ENCODE measurements at places on chromosomes 6 and 20. TPM values are rescaled to one million over a fixed set of nuclear protein-coding genes. Genes with fewer than 3 reads are reported as not detected.

Gene LY6G6F
- not detected for total RNA-seq

Gene FAM229B
- total RNA-seq: 11.0 TPM

Gene PBOV1
- total RNA-seq: not detected

GRCh38 chr6:129314575-129314974, 395.4 kb downstream of the ARHGAP18 start:
- no peak overlapping the region for H3K27ac ChIP-seq
- no peaks in the 10 kb centered on the region for H3K36me3 ChIP-seq
- DNase-seq: no peak
- no peaks in the 10 kb centered on the region for H3K27me3 ChIP-seq

Gene RIMS1
- 5.2 TPM for total RNA-seq

DNA sequence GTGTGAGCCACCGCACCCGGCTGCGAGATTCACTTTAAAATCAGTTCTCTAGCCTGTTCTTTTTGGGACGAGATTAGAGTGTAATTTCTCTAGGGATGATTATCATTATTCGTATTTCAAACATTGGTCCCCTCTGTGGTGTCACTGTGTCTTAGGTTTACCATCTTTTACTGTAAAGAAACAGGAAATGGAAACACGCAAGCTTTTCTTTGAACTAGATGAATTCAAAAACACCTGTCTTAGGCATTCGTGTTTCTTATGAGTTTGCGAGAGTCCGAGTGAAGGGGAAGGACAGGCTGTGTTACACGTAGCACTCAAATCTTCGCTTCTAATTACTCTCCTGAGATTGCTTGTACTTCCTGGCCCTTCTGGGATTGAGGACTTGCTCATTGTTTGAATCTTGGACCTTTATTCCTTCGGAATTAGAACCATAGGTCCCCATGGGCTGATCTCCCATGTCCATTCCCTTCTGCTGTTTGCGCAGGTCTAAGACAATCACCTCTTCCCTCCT, 61.6 kb downstream of the PHACTR2 start:
- H3K27ac ChIP-seq: no peak overlapping the region
- H3K4me1 ChIP-seq: peaks cover 22% of the 10 kb centered on the region
- H3K27me3 ChIP-seq: no peaks in the 10 kb centered on the region
- no peaks in the 10 kb centered on the region for H3K36me3 ChIP-seq
- no peak for DNase-seq

- no peaks in the 10 kb centered on the region for H3K4me1 ChIP-seq
- no peak overlapping the region for H3K4me3 ChIP-seq
- H3K36me3 ChIP-seq: no peaks in the 10 kb centered on the region
- H3K27me3 ChIP-seq: no peaks in the 10 kb centered on the region
Measured at GRCh38 chr20:1790386-1790785, 104.8 kb upstream of the SIRPA start.

DNA sequence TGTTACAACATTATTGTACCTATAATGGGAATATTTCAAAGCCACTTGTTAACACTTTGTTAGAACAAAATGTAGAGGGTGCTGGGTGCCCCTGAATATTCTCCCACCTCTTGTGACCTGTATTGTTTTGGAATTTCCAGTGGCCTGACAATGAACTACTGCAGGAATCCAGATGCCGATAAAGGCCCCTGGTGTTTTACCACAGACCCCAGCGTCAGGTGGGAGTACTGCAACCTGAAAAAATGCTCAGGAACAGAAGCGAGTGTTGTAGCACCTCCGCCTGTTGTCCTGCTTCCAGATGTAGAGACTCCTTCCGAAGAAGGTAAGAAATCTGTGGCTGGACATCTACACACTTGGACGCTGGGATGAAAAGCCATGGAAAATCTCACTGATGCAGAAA, 28.9 kb downstream of the PLG start:
- DNase-seq: no peak
- H3K36me3 ChIP-seq: no peaks in the 10 kb centered on the region
- no peaks in the 10 kb centered on the region for H3K4me1 ChIP-seq
- H3K4me3 ChIP-seq: no peak overlapping the region

GRCh38 chr6:144615870-144616269, 330.7 kb downstream of the UTRN start:
- H3K27me3 ChIP-seq: no peaks in the 10 kb centered on the region
- H3K36me3 ChIP-seq: no peaks in the 10 kb centered on the region
- H3K4me3 ChIP-seq: no peak overlapping the region
- no peaks in the 10 kb centered on the region for H3K4me1 ChIP-seq

Gene LAMA4
- total RNA-seq: 56.5 TPM

DNA sequence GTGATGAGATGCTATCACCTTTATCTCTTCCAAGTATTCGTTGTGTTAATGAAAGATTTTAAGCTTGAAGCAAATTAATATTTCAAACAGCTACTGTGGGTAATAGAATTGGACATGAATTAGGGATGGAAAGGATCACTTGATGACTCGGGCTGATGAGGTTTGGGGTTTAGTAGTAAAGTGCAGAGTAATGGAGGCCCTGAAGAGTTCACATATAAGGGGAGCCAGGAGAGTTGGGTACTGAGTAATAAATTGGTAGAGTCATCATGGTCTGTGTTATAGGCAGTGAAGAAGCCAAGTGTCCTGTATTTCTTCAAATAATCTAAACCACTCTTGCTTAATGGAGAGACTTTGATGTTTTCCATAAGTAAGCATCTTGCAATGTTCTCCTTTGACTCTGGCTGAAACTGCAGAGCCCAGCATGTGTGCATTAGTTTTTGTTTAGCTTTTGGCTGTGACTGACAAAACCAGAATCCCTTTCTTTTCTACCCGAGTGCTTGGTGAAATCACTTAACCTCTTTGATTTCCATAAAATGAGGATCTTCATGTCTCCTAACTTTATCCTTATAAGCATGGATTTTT, 57.6 kb downstream of the L3MBTL3 start:
- no peaks in the 10 kb centered on the region for H3K36me3 ChIP-seq
- no peaks in the 10 kb centered on the region for H3K27me3 ChIP-seq
- H3K4me3 ChIP-seq: no peak overlapping the region
- no peak for DNase-seq
- H3K27ac ChIP-seq: no peak overlapping the region

GRCh38 chr20:17507032-17507431, 24.1 kb downstream of the BFSP1 start:
- no peak overlapping the region for H3K4me3 ChIP-seq
- no peak for DNase-seq

DNA sequence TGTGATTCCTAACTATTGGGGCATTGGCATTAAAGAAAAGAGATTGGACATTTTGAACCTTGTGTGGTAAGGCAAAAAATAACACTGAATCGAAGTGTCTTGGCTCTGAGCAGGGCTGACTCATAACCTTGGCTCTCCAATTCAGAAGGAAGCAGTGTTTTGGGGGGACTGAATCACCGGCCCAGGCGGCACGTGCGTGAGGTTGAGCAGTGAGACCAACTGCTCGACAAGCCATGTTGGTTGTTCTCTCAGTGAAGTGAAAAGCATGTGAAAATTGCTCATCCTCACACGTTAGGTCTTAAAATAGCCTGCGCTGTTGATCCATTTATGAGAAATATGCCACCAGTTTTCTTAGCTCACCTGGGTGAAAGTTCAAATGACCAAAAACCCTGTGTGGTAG, 137.8 kb upstream of the SPACA1 start:
- H3K4me3 ChIP-seq: no peak overlapping the region
- H3K4me1 ChIP-seq: no peaks in the 10 kb centered on the region
- DNase-seq: no peak
- H3K27ac ChIP-seq: no peak overlapping the region
- H3K27me3 ChIP-seq: no peaks in the 10 kb centered on the region

Gene KCNG1
- total RNA-seq: 7.9 TPM

GRCh38 chr20:3801299-3801698, 5.2 kb downstream of the CDC25B start:
- no peak overlapping the region for H3K4me3 ChIP-seq
- H3K4me1 ChIP-seq: peaks cover 56% of the 10 kb centered on the region
- H3K27ac ChIP-seq: no peak overlapping the region
- DNase-seq: no peak
- H3K36me3 ChIP-seq: no peaks in the 10 kb centered on the region

Gene HSPA1L
- 0.98 TPM for total RNA-seq

Gene ANKEF1
- total RNA-seq: 4.2 TPM

- no peaks in the 10 kb centered on the region for H3K36me3 ChIP-seq
- H3K27me3 ChIP-seq: no peaks in the 10 kb centered on the region
- no peaks in the 10 kb centered on the region for H3K4me1 ChIP-seq
- no peak overlapping the region for H3K27ac ChIP-seq
- no peak for DNase-seq
Measured at GRCh38 chr6:6121943-6122342, 115.2 kb upstream of the NRN1 start.

Gene LGSN
- total RNA-seq: not detected

GRCh38 chr6:113161018-113161315, 696.2 kb upstream of the MARCKS start:
- H3K27me3 ChIP-seq: no peaks in the 10 kb centered on the region
- no peaks in the 10 kb centered on the region for H3K36me3 ChIP-seq
- DNase-seq: no peak
- H3K27ac ChIP-seq: no peak overlapping the region
- H3K4me3 ChIP-seq: no peak overlapping the region

DNA sequence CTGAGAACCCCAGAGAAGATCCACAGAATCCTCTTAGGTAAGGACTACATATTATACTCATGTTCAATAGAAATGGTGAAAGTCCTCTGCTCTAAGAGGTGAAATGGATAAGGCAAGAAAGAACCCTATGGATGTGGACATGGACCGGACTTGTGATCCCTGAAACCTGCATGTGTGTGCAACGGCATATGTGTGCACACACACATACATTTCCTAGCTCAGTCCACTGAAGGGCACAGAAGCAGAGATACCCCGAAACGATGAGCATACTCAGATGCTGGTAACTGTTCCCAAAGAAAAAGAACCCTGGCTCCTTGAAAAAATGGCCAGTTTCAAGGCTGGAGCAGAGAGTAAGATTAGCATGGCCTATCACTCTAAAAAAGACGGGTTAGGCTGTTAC, 22.6 kb downstream of the SNX5 start:
- H3K4me3 ChIP-seq: no peak overlapping the region
- no peaks in the 10 kb centered on the region for H3K4me1 ChIP-seq
- no peak overlapping the region for H3K27ac ChIP-seq
- DNase-seq: no peak

- H3K4me1 ChIP-seq: peaks cover 19% of the 10 kb centered on the region
- DNase-seq: no peak
- H3K27me3 ChIP-seq: no peaks in the 10 kb centered on the region
Measured at GRCh38 chr6:53598265-53598907, 53.5 kb upstream of the GCLC start.

Gene KHDC1L
- not detected for total RNA-seq

Gene BPIFB4
- total RNA-seq: not detected

DNA sequence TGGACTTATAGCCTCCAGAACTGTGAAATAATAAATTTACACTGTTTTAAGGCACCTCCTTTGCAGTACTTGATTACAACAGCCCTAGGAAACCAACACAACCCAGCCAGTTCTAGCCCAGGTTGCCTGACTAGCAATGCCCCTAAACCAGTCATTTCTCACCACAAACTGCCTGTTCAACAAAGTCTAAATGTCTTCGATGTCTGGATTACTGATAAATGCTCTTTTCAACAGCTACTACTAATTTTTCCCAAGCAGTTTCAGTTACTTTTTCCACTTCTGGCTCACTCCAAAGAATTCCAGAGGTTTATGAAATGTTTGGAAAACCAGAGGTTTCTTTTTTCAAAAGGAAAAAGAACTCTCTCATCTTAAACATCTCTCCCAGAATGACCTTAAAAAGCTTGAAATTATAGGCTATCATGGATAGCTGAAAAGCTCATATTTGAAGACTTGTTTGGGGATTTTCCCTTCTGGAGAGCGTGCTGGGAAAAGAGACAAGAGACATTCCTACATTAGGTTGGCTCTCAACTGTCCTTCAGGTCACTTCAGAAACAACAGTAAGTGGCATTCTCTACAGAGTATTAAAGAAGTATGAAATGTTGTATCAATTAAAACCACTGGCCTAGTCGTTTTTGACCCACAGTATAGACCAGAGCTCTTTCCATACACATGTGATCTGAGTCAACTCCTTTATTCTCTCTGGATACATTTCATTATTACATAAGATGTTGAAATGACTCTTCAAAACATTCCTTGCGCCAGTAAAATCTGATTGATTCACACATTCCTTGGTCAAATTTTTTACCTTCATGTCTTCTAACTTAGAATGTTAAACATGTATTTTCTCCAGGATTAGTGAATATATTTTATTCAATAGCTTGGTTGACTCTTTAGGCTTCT, 265.9 kb downstream of the COL12A1 start:
- no peaks in the 10 kb centered on the region for H3K36me3 ChIP-seq
- DNase-seq: no peak

Gene SERINC3
- total RNA-seq: 77.3 TPM

Gene SYCP2L
- 0.25 TPM for total RNA-seq

DNA sequence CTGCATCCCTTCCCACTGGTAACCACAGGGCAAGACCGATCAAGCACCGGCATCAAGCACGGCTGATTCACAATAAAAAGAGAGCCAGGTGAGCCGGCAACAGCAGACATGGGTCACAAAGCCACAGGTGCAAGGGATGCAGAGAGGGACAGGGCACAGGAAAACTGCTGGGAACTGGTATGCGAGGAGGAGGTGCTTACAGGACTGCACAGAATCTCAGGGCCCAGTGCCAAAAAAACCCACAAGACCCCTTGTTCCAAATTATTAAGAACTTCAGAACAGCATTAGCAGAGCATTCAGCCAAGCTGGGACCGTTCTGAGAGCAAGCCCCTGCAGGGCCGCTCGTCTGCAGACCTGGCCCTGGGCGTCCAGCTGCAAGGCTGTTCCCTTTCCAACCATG, 35.4 kb downstream of the BFSP1 start:
- no peak for DNase-seq
- no peak overlapping the region for H3K27ac ChIP-seq

- H3K36me3 ChIP-seq: no peaks in the 10 kb centered on the region
- H3K27me3 ChIP-seq: no peaks in the 10 kb centered on the region
- H3K4me1 ChIP-seq: peaks cover 26% of the 10 kb centered on the region
Measured at GRCh38 chr6:43759136-43759906, 10.7 kb upstream of the VEGFA start.

DNA sequence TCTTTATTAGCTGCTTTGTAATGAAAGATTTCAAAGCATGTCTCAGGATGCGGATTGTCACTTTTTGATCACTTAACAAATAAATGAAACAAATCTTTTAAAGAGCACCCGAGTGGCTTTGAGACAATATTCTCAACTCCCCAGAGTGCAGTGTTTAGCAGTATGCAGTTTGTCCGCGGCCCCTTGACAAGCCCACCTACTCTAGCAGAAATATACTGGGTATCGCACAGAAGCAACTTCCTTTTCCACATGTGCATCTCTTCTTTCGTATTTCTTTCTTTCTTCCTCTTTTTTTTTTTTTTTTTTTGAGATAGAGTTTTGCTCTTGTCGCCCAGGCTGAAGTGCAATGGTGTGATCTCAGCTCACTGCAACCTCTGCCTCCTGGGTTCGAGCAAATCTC, 84.5 kb upstream of the FAM184A start:
- H3K27ac ChIP-seq: no peak overlapping the region
- H3K4me3 ChIP-seq: no peak overlapping the region
- no peaks in the 10 kb centered on the region for H3K36me3 ChIP-seq
- no peaks in the 10 kb centered on the region for H3K27me3 ChIP-seq
- peaks cover 10% of the 10 kb centered on the region for H3K4me1 ChIP-seq
- no peak for DNase-seq
